Retina (tissue), 1 donor: ENCODE measurements at places on chromosomes 3 and 15.
A peak's percentile ranks its signal among the peaks of the same experiment; 100 is the strongest.

DNA sequence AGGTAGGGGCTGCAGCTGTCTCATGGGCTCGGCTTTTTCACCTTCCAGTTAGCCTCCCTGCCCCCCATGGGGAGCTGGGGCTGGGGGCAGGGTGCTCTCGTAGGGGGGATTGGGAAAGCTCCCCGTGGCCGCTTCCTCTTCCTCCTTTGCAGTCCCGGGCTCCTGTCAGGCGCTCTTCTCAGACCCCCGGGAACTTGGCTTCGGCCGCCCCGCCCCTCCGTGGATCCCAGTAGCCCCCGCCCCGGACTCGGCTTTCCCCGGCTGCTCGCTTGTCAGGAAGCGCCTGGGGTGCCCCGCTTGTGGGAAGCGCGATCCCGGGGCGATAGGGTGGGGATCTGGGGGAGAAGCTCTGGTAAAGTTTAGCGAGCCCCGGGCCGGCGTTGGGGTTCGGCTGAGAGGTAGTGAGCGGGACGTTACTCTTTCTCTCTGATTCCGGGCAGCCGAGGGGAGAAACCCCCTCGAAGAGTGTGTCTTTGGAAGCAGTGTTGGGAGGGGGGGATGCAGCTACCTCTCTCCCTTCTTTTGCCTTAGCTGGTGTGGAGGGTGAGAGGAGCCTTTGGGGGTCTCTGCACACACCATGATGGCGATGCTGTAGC lies 611 bp downstream of the PIAS1 start:
- no peak for DNase-seq

- no peak for DNase-seq
Measured at GRCh38 chr3:48962939-48963338, 27.1 kb upstream of the P4HTM start.

- no peak for DNase-seq
Measured at GRCh38 chr15:57910672-57911071, 154.8 kb downstream of the ALDH1A2 start.

DNA sequence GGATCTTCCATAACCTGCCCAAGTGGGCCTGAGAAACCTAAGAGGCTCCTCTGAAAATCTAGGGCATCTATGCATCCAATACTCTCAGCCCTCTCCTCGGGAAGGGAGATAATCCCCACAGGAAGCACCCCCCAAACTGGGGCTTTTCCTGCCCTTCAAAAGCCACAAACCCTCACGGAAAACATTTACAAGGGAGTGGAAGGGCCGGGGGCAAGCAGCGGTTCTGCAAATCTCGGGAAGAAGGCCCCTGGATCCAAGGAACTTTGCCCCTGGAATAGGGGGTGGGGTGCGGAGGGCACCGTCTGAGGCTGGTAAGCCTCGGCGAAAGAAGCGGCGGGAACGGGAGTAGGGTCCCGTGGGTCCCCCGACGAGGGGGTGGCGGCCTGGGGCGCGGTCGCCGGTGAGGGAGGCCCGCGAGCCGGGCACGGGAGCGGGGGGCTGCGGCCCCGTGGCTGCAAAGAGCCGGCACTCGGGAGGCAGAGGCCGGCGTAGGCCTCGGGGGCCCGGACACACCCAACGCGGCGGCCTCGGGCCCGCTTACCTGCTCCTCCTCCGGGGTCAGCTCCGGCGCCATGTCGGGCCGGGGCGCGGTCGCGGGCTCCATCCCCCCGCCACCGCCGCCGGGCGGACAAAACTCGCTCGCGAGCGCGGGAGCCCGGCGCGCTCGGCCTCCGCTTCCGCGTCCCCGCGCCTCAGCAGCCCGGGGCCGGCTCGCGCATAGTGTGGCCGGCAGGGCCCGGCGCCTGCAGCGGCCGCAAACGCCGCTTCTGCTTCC lies 755 bp downstream of the PTPN9 start:
- DNase-seq: peak; percentile 72

GRCh38 chr15:31856581-31856980 lies 173.7 kb upstream of the CHRNA7 start:
- no peak for DNase-seq

DNA sequence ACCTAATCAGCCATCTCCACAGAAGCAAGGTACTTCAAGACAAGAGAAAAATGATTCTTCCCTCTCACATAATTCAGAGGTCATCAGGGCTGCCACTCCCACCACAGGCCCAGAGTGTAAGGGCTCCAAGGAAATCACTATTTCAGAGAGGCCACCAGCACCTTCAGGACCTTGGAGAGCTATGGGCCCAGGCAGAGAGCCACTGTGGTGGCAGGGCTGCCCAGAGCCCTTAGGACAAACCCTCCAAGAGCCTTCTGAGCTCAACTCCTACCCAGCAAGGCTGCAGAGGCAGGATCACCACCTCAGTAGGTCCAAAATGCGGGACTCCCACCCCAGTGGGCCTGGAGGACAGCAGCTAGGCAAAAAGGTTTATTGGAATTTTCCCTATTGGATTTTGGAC lies 17.9 kb upstream of the FAN1 start:
- DNase-seq: no peak

DNA sequence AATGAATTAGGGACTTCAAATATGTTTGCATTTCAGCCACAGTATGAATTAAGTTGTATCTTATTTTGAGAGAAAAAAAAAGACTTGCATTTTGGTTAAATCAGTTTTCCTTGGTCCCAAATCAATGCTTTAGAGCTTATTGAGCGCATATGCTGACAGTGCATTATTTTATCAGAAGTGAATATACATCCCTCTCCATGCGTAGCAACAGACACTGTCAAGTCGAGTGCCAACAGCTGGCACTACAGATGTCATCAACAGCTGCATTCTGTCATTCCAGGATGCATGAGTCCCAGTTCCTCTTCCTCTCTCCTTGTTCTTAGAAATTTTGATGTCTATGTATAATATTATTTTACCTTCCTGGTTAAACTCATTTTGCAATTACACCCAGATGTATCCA lies 156.1 kb upstream of the FOXB1 start:
- DNase-seq: no peak

- DNase-seq: no peak
Measured at GRCh38 chr15:68300115-68300940, 22.8 kb downstream of the FEM1B start.

GRCh38 chr3:141379250-141379966 lies 11.1 kb downstream of the ZBTB38 start:
- no peak for DNase-seq

GRCh38 chr3:94643400-94643799 lies 580.5 kb downstream of the NSUN3 start:
- DNase-seq: no peak
